ENCODE measurements at places on chromosomes 5 and 9. TPM values are rescaled to one million over a fixed set of nuclear protein-coding genes. Genes with fewer than 3 reads are reported as not detected.

Gene C9orf153
- total RNA-seq: not detected

GRCh38 chr5:154473581-154474283 is 4.3 kb downstream of the HAND1 start:
- no peaks in the 10 kb centered on the region for H3K36me3 ChIP-seq
- H3K4me3 ChIP-seq: no peak overlapping the region
- peaks cover 64% of the 10 kb centered on the region for H3K27me3 ChIP-seq
- no peak for DNase-seq
- no peak overlapping the region for H3K27ac ChIP-seq

GRCh38 chr9:116212986-116213692 is 59.5 kb downstream of the PAPPA start:
- peak; percentile 15 for DNase-seq
- H3K4me1 ChIP-seq: peaks cover 23% of the 10 kb centered on the region
- no peaks in the 10 kb centered on the region for H3K27me3 ChIP-seq
- H3K4me3 ChIP-seq: no peak overlapping the region
- no peak overlapping the region for H3K27ac ChIP-seq
- H3K36me3 ChIP-seq: peaks cover 33% of the 10 kb centered on the region

DNA sequence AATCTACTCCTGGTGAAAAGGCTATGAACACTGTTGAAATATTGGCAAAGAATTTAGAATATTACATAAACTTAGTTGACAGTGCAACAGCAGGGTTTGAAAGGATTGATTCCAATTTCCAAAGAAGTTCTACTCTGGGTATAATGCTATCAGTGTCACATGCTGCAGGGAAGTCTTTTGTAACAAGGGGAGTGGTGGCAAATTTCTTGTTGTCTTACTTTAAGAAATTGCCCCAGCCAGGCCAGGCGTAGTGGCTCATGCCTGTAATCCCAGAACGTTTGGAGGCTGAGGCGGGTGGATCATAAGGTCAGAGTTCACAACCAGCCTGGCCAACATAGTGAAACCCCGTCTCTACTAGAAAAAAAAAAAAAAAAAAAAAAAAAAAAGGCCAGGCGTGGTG is 86.3 kb upstream of the OTULINL start:
- peaks cover 22% of the 10 kb centered on the region for H3K4me1 ChIP-seq
- no peak for DNase-seq
- peak overlapping the region; percentile 61 for H3K27ac ChIP-seq

- peaks cover 13% of the 10 kb centered on the region for H3K36me3 ChIP-seq
- H3K27ac ChIP-seq: no peak overlapping the region
- H3K4me1 ChIP-seq: no peaks in the 10 kb centered on the region
Observed at GRCh38 chr5:61498121-61498520, 166.1 kb downstream of the ZSWIM6 start.

Gene LCN1
- not detected for total RNA-seq

DNA sequence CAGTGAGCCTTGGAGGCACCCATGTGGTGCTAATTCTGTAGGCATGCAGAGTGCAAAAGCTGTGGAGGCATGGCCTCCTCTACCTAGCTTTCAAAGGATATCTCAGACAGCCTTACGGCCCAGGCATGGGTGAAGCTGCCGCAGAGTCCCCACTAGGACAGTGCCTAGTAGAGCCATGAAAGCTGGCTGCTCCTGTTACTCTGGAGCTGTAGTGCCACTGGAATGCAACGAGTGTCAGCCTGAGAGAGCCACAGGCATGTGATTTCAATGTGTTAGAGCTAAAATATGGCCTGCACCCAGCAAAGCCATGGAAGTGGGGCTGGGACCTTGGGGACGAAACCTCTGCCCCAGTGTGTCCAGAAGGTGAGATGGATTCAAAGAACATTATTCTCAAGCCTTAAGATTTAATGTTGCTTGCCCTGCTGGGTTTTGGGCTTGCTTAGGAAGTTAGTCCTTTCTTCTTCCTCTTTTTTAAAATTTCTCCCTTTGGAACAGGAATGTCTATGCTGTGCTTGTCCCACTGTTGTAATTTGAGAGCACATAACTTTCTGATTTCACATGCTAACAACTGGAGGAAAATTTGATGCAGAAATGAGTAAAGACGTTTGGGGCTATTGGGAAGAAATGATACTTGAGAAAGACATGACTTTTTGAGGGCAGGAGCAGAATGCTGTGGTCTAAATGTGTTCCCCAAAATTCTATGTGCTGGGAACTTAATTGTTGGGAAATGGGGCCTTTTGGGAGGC is 298.4 kb downstream of the PSAT1 start:
- H3K4me1 ChIP-seq: peaks cover 75% of the 10 kb centered on the region
- no peaks in the 10 kb centered on the region for H3K27me3 ChIP-seq
- H3K27ac ChIP-seq: peak overlapping the region; percentile 2
- H3K36me3 ChIP-seq: peaks cover 29% of the 10 kb centered on the region

DNA sequence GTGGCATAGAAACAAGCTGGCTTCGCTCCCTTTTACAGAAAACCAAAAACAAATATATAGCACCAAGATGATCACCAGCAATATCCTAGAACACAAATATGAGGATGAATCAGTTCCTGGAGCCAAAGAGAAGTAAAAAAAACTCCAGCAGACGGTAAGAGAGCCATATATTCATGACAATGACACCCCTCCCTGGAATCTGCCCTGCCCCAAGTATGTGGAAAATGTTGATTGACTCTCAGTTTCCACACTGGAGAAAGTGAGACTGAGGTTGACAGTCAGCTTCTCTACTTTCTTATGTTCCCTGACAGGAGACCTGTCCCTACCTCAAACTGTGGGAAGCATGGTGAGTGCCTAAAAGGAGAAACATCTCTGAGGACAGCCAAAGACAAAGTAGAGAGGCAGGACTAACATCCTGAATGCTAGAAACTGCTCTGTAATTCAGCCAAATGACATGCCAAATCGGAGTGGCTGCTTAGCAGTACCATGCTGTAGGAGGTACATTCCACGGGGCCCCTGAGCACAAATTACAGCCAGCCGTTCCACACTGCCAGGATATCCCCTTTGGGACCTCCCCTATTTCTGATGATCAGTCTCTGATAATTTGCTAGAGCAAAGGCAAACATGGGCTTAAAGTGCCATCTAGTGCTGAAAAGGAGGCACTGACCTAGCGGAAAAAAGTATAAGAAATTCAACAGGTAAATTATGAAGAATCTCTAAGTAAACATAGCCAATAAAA is 424.0 kb upstream of the RGMB start:
- peak; percentile 90 for DNase-seq
- peak overlapping the region; percentile 81 for H3K4me3 ChIP-seq
- peak overlapping the region; percentile 97 for H3K27ac ChIP-seq
- peaks cover 62% of the 10 kb centered on the region for H3K36me3 ChIP-seq

DNA sequence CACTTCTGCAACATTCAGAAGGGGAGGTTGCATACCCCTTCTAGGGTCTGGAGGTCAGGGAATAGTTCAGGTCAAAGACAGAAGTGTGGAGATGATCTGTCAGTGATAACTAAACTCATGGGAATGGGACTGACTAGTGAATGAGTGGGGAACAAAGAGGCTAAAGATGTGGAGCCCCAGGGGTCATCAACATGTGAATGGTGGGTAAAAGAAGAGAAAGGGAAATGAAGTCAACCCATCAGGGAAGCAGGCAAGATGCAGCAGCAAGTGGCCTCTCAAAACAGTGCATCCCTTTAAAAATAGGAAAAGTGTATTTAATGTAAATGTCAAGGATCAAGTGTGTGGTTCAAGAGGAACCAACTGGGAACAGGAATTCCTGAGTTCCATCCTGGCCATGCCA is 69.9 kb downstream of the PLPPR1 start:
- no peaks in the 10 kb centered on the region for H3K27me3 ChIP-seq
- H3K4me1 ChIP-seq: no peaks in the 10 kb centered on the region
- no peak for DNase-seq
- H3K4me3 ChIP-seq: no peak overlapping the region
- H3K36me3 ChIP-seq: no peaks in the 10 kb centered on the region

- no peaks in the 10 kb centered on the region for H3K27me3 ChIP-seq
- peaks cover 42% of the 10 kb centered on the region for H3K4me1 ChIP-seq
- no peak for DNase-seq
- no peaks in the 10 kb centered on the region for H3K36me3 ChIP-seq
- H3K27ac ChIP-seq: no peak overlapping the region
Observed at GRCh38 chr5:156356238-156356637, 29.3 kb downstream of the SGCD start.

DNA sequence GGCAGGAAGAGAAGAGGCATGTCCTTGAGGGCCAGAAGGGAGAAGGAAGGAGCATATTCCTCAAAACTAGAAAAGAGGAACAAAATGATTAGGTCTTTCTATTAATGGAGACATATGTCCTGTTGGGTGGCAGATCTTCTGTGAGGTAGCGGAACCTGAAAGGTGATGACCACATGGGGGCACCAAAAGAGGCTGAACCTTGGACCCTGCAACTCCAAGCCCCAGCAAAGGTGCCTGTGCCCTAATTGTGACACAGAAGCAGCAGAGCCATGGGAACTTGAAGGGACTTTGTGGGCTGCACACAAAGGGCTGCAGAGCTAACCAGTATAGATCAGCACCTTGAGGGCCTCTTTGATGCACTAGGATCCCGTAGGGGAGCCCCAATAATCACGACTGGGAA is 158.0 kb downstream of the BAAT start:
- H3K36me3 ChIP-seq: no peaks in the 10 kb centered on the region
- no peaks in the 10 kb centered on the region for H3K4me1 ChIP-seq
- no peaks in the 10 kb centered on the region for H3K27me3 ChIP-seq
- DNase-seq: no peak

Gene GALT
- total RNA-seq: 24.7 TPM

Gene PCA3
- total RNA-seq: not detected

GRCh38 chr5:140251527-140251973 is 51.4 kb downstream of the PFDN1 start:
- peaks cover 12% of the 10 kb centered on the region for H3K4me1 ChIP-seq
- peaks cover 15% of the 10 kb centered on the region for H3K36me3 ChIP-seq
- peak overlapping the region; percentile 60 for H3K4me3 ChIP-seq
- DNase-seq: peak; percentile 98

Gene TRPM6
- total RNA-seq: not detected

DNA sequence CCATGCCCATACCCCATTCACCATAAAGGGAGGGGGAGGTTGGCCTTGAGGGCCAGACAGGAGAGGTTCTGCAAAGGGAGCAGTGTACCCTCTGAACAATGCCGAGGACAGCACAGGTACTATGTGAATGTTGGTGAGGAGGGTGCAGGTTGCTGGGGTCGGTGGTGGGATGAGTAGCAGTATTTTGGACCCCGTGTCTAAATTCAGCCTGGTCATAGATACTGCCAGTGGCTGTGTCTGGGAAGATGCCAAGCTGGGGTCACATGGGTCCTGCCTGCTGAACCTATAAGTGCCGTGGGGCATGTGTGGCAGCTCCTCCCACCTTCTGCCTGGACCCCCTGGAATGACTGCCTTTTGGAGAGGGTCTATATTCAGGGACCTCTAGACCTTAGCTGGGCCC is 11.4 kb upstream of the SPINK4 start:
- DNase-seq: no peak
- no peak overlapping the region for H3K27ac ChIP-seq
- no peak overlapping the region for H3K4me3 ChIP-seq
- peaks cover 50% of the 10 kb centered on the region for H3K4me1 ChIP-seq
- H3K27me3 ChIP-seq: peaks cover 8% of the 10 kb centered on the region
- 0 out of 2 replicates have a peak, but pooled peaks cover 5% of the 10 kb centered on the region for H3K36me3 ChIP-seq

DNA sequence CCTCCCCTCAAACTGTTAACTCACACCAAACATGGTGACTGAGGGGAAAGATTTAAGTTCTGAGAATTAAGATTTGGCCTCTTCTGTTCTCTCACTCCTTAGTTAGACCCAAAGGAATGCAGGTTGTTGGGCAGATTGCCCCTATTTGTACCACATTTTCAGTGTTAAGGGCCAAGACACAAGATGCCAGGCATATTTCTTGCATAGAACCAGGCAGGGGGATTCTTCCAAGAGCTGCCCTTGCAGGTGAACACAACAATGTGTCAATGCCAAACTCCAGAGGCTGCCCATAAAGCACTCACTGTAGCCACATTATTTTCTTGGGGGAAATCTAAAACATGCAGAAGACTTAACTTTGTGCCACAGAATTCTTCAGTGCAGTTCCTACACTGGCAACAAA is 14.7 kb downstream of the MPDZ start:
- peaks cover 64% of the 10 kb centered on the region for H3K4me1 ChIP-seq
- H3K27me3 ChIP-seq: no peaks in the 10 kb centered on the region
- peak overlapping the region; percentile 17 for H3K27ac ChIP-seq
- DNase-seq: no peak

GRCh38 chr5:42772265-42772993 is 15.8 kb downstream of the CCDC152 start:
- H3K27ac ChIP-seq: no peak overlapping the region
- DNase-seq: no peak
- no peak overlapping the region for H3K4me3 ChIP-seq
- no peaks in the 10 kb centered on the region for H3K4me1 ChIP-seq
- no peaks in the 10 kb centered on the region for H3K36me3 ChIP-seq

DNA sequence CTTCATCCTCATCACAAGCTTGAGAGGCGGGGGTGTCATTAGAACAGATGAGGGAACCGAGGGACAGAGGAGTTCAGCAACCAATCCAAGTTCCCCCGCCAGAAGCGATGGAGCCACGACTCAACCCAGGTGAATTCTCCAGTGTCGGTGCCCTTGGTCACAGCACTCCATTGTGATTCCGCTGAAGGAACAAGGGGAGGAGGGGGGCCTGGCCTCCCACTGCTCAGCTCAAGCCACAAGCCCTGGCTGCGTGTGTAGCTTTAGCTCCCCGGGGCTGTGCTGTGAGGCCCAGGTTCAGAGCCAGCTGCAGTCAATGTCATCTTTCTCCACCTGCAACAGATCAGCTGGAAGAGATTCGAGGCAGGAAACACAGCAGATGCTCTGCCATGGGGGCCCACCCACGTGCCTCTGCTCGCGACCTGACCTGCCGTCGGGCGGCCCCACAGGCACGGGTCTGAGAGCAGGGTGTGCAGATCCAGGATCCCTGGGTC is 72.6 kb downstream of the GTF3C4 start:
- DNase-seq: no peak
- H3K27me3 ChIP-seq: peaks cover 52% of the 10 kb centered on the region
- no peaks in the 10 kb centered on the region for H3K4me1 ChIP-seq
- H3K4me3 ChIP-seq: no peak overlapping the region
- H3K27ac ChIP-seq: no peak overlapping the region

Gene CCDC183
- total RNA-seq: 0.42 TPM

DNA sequence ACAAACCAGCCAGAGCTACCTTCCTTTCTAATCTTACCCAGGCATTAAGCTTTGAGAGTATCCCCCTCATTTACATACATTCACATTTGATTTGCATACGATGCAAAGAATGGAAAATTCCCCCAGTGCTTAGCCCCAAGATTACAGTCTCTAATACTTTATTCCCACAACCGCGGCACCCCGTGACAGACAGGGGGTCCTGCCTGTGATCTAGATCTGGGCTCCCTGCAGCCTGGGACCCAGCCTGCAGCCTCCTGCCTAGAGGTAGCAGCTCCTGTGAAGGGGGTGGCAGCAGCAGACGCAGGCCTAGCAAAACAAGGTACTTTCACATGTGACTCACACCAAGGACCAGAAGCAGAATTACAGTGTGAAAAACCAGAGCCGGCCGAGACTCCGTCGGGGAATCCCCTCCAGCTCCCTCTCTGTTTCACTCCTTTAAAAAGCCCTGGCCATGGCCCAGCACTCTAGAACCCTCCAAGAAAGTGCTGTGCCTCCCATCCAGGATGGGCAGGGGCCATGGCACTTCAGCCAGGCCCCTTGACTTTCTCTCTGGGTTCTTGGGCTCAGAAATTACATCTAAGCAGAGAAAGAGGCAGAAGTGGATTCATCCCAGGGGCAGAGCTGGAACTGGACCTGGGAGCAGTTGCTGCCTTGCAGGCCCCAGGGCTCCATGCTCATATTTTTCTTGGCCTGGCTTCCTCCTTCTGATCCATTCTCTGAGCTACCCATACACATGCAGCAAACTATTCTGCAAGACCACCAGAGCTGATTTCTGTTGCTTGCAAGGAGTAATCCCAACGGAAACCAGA is 14.0 kb upstream of the TCF7 start:
- peak; percentile 41 for DNase-seq
- H3K4me3 ChIP-seq: no peak overlapping the region
- H3K4me1 ChIP-seq: peaks cover 12% of the 10 kb centered on the region
- peaks cover 14% of the 10 kb centered on the region for H3K27me3 ChIP-seq
- H3K36me3 ChIP-seq: no peaks in the 10 kb centered on the region

Gene ANKRD55
- not detected for total RNA-seq

All from HFFc6 (cell line).